Activated naive CD8-positive, alpha-beta T cell treated with anti-CD3 and anti-CD28 coated beads, Interleukin-2, amount 10 ng/mL, durations not matched to agents 7 days and 5 days (primary cell): ENCODE measurements at places on chromosomes 1 and 21.
A peak's percentile ranks its signal among the peaks of the same experiment; 100 is the strongest.

DNA sequence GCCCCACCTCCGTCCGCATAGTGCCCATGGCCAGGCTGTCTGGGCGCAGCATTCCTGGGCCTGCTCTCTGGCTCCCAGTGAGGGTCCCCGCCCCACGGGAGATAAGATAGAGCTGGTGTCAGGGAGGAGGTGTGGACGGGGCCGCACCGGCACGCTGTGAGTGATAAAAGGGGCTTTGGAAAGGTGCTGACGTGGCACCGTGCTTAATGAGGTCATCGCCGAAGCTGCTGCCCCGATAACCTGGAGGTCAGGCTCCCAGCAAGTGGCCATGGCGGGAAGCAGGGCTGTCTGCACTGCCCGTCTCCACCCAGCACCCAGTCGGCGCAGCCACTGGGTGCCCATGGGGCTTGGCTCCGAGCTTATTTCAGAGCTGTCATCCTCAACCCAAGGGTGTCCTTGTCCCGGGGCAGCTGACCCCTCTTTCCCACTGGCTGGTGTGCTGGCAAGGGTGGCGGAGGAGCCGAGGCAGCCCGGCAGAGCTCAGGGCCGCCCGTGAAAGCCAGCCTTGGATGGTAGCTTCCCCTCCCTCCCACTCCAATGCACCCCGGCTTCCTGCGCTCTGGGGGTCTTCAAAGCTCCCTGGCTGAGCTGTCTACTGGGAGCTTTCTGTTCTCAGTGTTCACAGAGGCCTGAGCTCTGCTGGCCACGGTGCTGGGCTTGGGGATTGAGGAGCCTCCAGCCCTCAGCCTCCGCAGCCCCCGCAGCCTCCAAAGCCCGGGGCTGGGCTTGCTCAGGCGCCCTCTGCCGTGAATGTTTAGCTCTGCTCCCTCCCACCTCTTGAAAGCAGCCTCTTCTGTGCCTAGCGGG is 105.1 kb upstream of the ARHGEF16 start:
- no peak for DNase-seq

- DNase-seq: no peak
Measured at GRCh38 chr1:230906226-230906625, 37.9 kb upstream of the C1orf198 start.

DNA sequence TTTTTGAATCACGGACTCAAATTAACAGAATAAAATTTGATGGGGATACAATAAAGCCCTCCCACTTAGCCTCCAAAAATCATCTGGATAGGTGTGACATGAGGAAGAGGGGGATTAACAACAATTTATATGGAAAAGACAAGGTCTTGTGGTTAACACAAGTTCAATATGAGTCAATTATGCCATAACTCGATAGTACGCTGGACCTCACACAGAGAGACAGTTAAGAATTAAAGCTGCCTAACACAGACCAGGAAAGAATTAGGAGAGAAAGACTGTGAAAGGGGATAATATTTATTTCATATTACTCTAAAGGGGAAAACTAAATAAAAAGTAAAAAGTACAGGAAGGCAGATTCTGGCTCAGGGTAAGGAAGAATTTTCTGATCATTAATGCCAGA is 243.7 kb upstream of the LYPLAL1 start:
- DNase-seq: no peak

DNA sequence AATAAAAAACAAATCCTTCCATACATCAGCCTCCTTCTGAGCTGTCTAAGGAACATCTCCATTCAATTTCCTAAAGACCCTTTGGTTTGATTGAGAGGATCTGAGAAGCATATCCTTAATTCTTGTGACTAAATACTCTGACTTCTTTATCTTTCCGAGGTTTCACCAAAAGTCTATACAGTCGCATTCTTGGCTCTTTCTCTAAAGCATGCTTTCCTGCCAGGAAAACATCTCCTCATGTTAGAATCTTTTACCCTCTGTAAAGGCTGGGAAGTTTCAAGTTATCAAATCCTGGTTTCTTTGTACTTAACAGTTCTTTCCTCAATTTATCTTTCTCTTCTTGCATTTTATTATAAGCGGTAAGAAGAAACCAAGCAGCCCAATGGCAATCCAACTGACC is 630.4 kb downstream of the PTPRC start:
- DNase-seq: no peak

DNA sequence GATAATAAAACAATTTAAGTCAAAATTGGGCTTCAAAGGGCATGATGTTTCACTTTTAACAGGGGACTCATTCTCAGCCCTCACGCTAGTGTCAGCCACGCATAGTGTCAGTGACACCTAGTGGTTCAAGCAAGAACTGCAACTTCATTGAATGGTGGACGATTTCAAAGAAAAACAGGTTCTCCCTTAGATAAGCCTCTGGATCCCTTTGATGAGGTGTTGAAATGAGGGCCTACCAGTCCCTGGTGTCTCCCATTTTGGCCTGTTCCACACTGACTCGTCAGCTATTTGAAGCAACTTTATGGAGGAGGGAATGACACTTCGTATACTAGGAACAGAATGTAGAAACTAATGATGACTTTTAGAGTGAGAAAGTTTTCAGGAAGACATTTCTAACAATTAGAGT is 56.2 kb downstream of the FCRL5 start:
- DNase-seq: no peak

GRCh38 chr1:152997901-152998300 is 3.6 kb upstream of the SPRR3 start:
- no peak for DNase-seq

DNA sequence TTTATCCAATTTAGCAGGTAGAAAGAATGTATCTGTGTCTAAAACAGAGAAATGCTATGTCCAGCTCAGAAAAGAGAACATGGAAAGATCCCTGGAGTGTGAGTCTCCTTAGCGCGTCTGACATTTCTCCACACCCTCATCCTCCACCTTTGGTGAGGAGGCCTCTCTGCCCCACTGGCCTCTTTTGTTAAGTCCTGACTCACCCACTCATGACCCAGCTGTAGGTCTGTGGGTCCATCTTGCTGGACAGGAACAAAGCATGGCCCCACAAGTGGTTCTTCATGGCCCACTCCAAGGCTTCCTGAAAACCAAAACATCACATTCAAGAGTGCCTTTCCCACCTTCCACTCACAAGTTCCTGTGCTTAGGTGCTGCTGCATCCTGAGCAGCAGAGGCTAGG is 15.8 kb downstream of the SEC16B start:
- no peak for DNase-seq

DNA sequence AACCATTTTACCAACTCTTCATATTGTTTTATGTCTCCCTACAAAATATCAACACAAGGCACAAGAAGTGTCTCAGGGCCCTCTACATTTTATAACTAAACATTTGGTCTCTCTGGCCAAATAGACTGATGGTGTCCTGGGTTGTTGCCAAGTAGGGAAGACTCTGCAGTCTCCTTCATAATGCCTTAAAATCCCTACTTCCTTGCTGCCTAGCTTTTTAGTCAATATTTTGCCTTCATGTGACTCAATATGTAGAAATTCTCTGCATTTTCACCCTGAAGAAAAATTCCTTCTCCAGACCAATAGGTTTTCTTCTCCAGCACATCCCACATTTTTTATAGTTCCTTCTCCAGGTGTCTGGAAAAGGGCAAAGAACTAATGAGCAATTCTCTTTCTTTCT is 72.6 kb upstream of the IPO9 start:
- DNase-seq: no peak

DNA sequence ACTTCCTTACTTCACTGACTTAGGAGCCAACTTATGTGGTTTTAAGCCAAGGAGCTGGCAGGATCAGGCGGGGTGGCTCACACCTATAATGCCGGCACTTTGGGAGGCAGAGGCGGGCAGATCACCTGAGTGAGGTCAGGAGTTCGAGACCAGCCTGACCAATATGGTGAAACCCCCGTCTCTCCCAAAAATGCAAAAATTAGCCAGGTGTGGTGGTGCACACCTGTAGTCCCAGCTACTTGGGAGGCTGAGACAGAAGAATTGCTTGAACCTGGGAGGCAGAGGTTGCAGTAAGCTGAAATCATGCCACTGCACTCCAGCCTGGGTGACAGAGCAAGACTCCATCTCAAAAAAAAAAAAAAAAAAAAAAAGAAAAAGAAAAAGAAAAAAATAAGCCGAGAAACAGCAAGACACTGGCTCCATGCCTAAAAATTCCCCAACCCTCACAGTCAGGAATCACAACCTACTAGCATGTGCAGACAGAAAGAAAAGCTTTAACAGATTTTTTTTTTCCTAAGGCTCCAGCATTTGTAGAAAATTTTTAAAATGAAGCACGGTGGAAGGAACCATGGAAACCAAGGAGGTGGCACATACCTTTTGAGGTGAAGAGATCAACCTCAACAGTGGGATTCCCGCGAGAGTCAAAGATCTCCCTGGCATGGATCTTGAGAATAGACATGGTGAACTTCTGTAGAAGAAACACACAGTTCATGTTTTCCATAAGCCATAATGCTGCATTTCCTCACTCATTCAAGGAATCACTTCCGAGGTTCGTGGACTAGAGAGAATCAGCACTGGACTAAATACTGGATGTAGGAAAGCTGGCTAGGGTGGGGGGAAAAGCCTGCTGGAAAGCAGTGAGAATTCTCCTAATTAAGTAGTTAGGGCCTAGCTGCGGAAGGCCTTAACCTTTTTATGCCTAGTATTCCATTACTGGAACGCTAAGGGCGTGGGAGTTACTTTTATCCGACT is 4.0 kb downstream of the ENO1 start:
- DNase-seq: no peak

DNA sequence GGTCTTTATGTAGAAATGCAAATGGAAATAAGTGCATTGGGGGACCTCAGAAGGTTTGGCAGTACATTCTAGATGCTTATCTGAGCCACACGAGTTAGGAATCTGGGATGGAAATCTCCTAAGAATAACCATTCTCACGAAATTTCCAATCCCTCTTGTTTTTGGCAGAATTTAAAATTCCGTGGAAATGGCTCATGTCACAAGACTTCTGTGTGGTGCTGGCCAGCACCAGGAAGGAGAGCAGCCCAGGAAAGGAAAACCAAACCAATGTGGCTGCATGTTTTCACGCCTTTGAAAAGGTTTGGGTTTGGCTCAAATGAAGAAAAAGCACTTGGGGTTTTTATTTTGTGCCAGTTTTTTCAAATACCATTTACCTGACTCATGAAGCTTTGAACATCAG is 80.1 kb upstream of the KCNK2 start:
- no peak for DNase-seq

GRCh38 chr1:228392111-228392936 is 14.3 kb downstream of the TRIM11 start:
- peak; percentile 22 for DNase-seq

GRCh38 chr1:155884031-155884960 is 24.9 kb downstream of the SYT11 start:
- DNase-seq: no peak

GRCh38 chr1:48740621-48741020 is 36.1 kb downstream of the BEND5 start:
- no peak for DNase-seq
